Effector memory CD4-positive, alpha-beta T cell (primary cell): ENCODE measurements at places on chromosomes 11 and 22.

DNA sequence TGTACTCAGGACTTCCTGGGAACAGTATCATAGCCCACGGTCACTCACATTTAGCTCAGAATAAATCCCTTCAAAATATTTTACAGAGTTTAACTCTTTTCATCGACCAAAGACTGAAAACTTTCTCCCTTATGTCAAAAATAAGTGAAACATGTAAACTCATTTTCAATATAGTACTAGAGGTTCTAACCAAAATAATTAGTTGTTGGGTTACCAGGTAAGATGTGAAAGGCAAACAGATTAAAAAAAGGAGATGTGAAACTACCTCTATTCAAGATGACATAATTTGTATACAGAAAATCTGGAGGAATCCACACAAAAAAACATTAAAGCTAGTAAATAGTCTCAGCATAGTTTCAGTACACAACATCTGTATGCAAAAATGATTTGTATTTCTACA, 20.3 kb downstream of the XKR3 start:
- DNase-seq, result no peak

GRCh38 chr11:69697469-69697843, 6.4 kb downstream of the FGF19 start:
- no peak for DNase-seq

GRCh38 chr11:120335556-120335907, 681 bp upstream of the ARHGEF12 start:
- no peak for DNase-seq

GRCh38 chr22:25728071-25728470, 13.9 kb upstream of the MYO18B start:
- no peak for DNase-seq

DNA sequence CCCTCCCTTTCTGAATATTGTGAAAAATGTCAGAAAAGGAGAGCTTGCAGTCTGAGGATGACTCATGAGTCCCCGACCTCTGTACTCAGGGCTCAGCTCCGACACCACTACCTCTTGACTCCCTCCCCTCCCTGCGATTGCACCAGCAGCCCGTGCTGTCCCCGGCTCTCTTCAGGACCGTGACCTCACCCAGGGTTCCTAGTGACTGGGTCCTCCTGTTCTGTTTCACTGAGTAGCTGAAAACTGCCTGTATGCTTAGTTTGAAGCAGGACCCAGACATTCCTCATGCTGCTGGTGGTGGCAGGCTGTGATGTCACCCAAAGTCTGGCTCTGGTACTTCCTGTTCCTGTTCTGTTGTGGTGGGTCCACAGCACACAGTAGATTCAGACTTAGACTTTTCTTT, 11.7 kb downstream of the PHRF1 start:
- DNase-seq, result peak; percentile 76

- DNase-seq, result no peak
These were observed 75.4 kb downstream of the ME3 start for GRCh38 chr11:86596861-86597586.

GRCh38 chr11:10786451-10786850, 22.3 kb downstream of the EIF4G2 start:
- DNase-seq, result no peak

- DNase-seq, result no peak
These were observed 76.4 kb upstream of the PRODH start for GRCh38 chr22:19012308-19012986.

DNA sequence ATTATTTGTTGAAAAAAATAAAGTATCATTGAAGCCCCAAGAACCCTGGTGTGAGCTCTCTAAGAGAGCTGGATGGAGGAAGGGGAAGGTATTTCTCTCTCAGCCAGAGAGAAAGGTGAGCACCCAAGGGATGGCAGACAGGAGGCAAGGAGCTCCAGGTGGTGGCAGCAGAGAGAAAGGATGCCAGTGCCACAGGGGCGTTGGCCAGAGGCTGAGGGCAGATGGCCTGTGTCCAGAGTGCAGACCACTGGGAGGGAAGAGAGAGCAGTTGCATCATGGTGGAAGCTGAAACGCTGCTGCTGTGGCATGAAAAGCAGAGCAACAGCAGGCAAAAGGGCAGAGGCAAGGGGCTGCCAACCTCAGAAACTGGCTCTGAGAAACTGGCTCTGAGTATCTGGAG, 8.5 kb downstream of the SPON1 start:
- DNase-seq, result no peak

DNA sequence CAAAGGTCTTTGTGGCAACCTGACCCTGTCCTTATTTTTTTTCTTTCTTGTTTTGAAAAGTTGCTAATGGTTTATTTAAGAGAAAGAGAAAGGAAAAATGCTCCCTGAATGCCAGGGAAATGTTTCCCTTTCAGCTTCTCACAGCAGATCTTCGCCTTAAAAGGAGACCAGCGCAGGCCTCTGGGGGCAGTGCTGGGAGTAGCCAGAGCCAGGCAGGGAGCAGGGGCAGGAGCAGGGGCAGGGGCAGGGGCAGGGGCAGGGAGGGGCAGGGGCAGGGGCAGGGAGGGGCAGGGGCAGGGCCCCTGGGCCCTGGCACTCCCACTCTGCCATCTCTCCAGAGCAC, 5.1 kb downstream of the MOB2 start:
- no peak for DNase-seq

DNA sequence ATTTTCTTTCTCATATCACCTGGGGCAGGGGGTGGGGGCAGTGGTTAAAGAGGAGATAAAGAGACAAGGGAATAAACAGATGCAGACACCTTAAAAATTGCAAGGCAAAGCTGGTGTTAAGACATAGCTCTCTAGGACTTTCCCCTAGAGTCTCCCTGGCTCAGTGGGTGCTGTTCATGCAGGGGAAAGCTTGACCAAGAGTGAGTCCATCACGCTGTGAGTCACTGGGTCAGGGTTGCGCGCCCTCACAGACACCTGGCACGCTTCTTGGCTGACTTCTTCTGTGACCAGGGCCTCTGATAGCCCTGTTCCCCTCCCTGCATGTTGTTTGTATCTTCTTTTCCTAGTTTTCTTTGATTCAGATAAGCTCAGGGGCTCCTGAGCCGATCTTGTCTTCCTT, 31.9 kb downstream of the COMMD9 start:
- DNase-seq, result no peak

GRCh38 chr11:83044958-83045712, 26.6 kb downstream of the RAB30 start:
- no peak for DNase-seq

DNA sequence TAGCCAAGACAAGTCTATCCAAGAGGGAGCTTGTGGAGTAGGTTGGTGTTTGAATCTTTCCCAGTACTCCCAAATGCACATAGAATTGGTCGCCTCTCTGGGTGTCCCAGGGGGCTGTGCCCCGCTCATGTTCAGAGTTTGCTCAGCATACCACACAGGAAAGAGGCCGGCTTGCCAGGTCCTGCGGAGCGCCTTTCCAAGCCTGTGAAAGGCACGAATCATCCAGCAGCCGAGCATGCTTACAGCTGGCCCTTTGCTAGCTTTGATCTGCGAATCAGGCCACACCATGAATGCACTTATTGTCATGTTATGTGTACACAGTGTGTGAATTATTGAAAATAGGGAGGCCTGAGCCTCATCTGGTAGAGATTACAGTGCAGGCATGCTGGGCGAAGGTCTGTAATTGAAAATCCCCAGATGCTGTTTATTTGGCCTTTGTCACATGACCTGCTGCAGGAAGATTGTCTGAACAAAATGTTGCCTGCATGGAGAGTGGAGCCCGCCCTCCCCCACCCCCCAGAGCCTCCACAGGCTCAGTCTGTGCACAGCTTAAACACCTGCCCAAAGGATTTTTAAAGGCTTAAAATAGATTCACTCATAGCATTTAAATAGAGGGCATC, 163.3 kb upstream of the RASSF10 start:
- no peak for DNase-seq

GRCh38 chr11:131371791-131372104, 1.3 kb downstream of the NTM start:
- no peak for DNase-seq

GRCh38 chr11:88313441-88313840, 24.1 kb downstream of the CTSC start:
- DNase-seq, result no peak

DNA sequence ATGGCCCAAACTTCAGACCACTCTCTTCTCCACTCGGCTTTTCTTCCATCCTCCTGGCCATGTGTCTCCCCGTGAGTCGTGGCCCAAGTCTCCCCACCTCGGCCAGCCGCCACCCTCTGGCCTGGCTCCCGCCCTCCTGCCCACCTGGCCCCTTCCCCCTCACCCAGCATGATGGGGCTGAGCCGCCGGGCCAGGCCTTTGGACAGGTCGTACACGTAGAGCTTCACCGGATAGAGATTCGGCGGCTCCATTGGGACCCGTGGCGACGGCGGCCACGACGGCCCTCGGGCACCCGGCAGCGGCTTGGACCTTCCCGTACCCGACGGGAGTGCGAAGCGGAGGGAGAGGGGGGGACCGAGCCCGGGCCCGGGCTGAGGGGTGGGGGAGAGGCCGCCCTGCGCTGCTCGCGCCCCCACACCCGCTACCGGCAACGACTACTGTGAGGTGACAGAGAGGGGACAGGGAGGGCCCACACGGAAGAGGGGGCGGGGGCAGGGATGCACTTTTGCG, at the start of gene DESI1:
Gene DESI1, minus strand, starts transcription at position 455 of the 510 bp plus-strand sequence. Its CDS starts 204 bp downstream, at position 251.
- DNase-seq, result no peak

DNA sequence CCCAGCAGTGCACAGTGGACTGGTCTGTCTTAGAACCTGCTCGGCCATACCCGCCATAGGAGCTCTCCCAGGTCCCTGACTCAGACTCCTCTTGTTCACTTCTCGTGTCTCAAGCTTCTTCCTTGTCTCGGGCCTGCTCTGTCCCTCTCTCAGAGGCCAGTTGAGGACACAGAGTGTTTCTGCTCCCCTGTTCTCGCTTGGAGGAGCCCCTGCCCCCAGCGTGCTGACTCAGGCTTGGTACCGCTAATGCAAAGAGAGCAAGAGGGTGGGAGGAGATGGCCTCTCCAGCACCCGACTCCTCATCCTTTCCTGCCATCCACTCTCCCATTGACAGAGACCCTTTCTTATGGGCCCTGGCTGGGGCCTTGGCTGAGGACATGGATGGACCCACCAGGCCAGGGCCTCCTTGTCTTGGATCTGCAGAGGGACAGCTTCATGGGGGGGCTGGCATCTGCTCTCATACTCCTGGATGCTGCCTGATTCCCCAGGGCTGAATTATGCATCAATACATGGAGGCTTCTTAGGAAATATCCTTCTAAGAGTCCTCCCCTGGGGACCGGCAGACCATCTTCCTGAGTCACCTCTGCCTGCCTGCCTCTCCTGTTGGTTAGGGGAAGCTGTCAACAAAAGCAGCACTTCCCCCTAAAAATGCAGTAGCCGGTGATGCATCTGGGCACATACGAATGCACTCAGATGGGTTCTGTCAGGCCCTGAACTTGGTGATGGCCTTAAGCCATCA, 15.9 kb downstream of the TSPAN18 start:
- no peak for DNase-seq

- no peak for DNase-seq
These were observed 16.9 kb upstream of the AMOTL1 start for GRCh38 chr11:94751218-94751609.

DNA sequence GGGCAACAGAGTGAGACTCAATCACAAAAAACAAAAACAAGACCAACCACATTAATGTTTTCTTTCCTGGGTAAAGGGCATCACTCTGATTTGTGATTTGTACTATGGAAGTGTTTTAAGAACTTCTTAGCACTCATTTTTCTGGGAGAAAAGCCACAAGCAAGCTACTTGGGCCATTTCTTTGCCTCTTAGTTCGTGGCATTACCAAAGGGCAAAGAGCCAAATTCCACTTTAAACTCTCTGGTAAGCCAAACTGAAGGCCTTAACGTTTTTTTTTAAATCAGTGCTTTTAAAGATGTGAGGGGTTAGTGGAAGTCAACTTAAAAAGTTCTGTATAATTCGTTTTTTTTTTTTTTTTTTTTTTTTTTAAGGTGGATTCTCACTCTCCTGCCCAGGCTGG, 36.9 kb downstream of the CAT start:
- no peak for DNase-seq

GRCh38 chr11:128735935-128736605, 42.2 kb downstream of the FLI1 start:
- no peak for DNase-seq

- no peak for DNase-seq
These were observed 33.5 kb downstream of the NFRKB start for GRCh38 chr11:129861702-129862522.

- no peak for DNase-seq
These were observed 59.3 kb upstream of the TTLL12 start for GRCh38 chr22:43246188-43246587.

DNA sequence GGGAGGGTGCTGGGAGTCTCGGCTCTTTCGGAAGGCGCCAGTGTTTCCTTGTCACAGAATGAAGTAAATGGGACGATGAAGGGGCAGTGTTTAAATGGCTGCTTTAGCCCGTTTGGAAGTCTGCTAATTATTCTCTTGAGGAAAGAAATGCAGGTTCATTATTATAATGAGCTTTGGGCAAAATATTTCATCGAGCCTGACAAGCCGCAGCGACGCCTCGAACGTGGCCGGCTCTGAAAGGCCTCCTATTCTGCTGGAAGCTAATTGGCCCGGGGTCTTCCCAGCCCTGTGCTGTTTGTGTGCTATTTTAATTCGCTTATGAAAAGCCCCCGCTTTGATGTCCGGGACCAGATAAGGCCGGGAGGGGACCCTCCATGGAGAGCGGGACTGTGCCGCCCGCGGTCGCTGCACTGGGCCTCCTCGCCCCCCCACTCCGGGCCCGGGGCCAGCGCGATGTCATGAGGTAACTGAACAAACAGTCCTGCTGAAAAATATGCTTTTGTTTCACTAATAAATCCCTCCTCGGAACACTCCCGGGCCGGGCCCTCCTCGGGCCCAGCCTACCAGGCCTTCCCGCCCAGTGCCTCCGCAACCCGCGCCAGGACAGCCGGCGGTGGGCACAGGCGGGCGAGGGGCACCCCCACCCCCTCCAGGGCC, 78.4 kb downstream of the CDKN1C start:
- no peak for DNase-seq

GRCh38 chr11:83661491-83662350, 375.6 kb upstream of the CCDC90B start:
- no peak for DNase-seq

DNA sequence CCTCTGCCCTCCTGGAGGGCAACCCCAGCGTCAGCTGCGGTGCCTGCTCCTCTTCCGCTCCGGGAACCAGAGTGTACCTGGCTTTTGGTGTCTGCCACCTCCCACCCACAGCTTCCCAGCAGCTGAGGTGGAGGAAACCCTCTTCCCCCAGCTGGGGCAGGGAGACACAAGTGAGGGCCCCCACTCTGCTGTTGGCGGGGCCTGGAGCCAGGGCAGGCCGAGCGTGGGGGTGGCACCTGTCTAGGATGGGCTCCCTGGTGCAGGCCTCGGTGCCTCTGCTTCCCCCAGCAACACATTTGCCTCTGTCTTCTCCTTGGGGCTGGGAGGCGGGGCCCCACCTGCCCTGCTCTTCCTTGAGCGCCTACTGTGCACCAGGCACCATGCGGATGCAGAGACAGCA, 6.4 kb downstream of the OSM start:
- no peak for DNase-seq

GRCh38 chr11:44862558-44863101, 88.1 kb downstream of the TP53I11 start:
- no peak for DNase-seq

DNA sequence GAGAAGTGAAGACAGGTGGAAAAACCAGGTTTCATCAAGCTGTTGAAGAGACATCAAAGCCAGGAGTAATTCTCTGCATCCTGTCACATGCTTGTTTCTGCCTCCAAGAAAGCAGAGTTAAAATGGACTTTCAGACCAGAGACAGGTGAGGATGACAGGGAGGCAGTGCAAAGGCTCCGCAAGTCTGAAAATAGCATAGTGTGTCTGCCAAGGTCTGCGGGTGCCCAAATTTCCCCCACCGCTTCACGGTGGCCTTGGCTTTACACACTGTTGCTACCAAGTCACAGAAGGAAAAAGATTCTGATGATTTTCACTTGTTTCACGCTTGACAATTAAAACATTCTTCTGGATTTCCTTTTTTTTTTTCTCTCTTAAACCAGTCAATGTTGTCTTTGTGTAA, 44.2 kb downstream of the SNX19 start:
- DNase-seq, result no peak

- no peak for DNase-seq
These were observed 245.6 kb downstream of the BLID start for GRCh38 chr11:121870206-121871045.
